ENCODE measurements at places on chromosomes 6 and 20.

GRCh38 chr6:69096681-69097080 lies 461.6 kb downstream of the ADGRB3 start:
- no peak for DNase-seq

DNA sequence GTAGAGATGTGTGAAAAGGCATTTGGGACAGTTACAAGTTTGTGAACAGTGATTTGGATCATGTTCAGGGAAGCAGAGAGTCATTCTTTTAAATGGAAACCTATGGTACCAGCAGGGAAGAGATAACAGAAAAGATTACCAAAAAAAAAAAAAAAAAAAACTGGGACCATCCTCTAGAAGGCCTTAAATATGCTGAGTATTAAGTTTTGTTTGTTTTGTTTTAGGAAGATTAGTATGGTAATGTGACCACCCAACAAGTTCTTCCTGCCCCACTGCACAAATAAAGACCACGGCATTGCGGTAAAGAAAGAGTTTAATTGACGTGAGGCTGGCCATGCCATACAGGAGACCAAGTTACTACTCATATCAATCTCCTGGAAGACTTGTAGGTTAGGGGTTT lies 946.2 kb downstream of the KIF16B start:
- no peak for DNase-seq

DNA sequence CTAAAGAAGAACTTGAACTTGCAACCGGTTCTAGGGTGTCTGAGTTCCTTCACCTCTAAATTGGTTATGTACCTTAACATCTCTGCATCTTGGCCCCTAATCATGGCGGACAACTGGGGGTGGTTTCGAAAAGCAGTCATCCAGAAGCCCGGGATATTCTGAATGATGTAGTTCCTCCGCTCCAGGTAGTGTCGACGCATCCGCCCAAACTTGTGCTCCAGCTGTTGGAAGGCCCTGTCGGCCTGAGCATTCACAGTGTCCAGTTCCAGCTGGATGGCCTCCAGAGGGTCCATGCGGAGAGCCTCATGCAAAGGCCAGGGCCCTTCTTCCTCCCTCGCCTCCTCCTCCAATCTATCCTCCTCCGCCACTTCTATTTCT lies 887 bp downstream of the TSPYL1 start:
- DNase-seq = no peak

GRCh38 chr6:91198588-91199255 lies 611.9 kb upstream of the MAP3K7 start:
- no peak for DNase-seq

GRCh38 chr20:24450624-24451376 lies 18.6 kb upstream of the SYNDIG1 start:
- no peak for DNase-seq

GRCh38 chr20:41786158-41786557 lies 168.0 kb upstream of the CHD6 start:
- DNase-seq = no peak

GRCh38 chr6:122818866-122819265 lies 29.8 kb downstream of the SMPDL3A start:
- no peak for DNase-seq

- DNase-seq = no peak
These were observed 92.3 kb downstream of the CDK19 start for GRCh38 chr6:110723017-110723416.

DNA sequence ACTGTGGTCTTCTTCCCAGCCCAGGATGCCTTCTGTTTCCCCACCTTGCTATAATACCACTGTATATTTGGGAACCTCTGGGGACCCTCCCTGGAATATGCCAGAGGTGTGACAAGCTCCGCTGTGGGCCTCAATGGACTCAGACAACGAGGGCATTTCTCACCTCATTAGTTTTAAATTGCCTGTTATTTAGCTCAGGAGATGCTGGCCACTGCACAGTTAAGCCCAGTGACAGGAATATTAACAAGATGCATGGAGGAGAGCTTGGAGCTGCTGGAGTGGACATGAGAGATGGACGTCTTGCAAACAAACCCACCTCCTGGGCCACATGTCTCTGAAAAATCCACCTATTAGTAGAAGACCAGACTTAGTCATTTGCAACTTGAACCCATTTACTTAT lies 435.2 kb upstream of the CHD6 start:
- no peak for DNase-seq

- no peak for DNase-seq
These were observed 105.8 kb upstream of the RIPOR2 start for GRCh38 chr6:25041485-25042035.

DNA sequence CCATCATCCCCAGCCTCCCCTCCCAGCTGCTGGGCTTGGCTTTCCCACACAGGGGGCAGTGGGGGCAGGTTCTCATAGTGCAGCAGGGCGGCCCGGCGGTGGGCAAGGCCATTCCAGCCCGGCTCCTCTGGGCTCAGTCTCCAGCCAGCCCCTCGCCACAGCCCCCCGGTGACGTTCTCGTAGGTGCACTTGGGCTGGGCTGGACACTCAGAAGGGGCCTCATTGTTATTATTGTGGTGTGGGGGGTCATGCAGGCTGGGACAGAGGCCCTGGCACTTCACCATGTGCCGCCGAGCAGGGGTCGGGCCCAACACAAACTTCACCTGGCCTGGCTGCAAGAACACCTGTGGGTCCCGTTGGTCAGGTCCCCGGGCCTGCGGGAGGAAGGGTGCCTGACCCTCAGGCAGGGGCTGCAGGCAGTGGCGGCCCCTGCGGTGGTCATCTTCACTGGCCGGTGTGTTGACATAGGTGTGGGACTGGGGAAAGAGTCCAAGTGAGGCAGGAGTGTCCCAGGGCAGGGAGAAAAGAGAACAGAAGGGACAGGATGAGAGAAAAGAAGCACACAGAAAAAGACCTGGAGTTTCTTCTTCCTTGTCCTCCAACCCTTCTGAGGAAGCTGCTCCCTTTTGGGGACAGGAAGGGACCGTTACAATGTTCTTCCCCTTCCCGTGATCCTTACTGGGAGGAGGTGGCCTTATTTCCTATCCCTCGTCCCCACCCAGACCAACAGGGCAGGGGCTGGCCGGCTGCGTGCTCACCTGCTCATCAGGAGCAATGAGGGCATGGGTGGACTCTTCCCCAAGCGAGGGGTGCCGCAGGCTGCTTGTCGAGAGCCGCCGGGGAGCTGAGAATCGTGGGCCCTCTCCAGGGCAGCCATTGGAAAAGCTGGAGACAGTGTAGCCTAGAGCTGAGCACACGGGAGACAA lies 8.4 kb downstream of the FRS3 start:
- no peak for DNase-seq

GRCh38 chr6:18763086-18763485 lies 375.9 kb downstream of the RNF144B start:
- DNase-seq = no peak

- DNase-seq = no peak
These were observed 426.3 kb upstream of the NOX3 start for GRCh38 chr6:155881826-155882526.

DNA sequence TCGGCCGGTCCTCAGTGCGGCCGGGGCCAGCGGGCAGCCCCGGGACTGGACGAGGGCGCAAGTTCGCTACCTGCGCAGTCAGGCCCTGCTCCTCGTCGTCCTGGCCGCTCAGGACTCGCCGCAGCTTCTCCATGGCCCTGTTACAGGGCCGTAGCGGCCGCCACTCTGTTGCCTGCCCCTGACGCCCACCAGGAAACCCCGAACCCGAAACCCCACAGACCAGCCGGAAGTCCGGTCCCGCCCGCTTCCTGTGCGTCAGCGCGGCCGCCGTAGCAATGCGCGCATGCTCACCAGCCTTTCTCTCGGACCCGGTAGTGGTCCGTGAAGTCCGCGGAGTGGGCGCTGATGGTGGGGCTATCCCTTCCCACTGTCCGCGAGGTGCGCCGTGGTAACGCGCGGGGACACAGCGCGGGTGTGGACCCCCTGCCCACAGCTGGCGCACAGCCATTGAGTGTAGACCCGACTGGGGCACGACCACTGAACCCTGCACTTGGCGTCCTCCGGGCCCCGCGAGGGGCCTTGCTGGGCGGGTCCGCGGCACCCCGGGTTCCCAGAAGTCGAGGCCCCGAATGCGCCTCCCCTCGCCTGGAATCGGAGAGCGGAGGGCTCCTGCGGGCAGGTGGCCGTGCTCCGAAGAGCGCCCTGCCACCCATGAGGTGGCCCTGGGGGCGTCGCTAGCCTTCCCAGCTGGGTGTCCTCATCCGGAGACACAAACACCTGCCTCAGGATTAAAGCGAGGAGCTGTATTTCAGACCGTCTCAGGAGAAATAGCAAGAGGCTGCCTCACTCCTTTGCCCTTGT lies at the start of gene SFT2D1:
Gene SFT2D1, minus strand, starts transcription at position 197 of the 801 bp plus-strand sequence. Its CDS starts 64 bp downstream, at position 133.
- peak; percentile 66 for DNase-seq

GRCh38 chr6:105608711-105609374 lies 206.0 kb upstream of the PREP start:
- no peak for DNase-seq

DNA sequence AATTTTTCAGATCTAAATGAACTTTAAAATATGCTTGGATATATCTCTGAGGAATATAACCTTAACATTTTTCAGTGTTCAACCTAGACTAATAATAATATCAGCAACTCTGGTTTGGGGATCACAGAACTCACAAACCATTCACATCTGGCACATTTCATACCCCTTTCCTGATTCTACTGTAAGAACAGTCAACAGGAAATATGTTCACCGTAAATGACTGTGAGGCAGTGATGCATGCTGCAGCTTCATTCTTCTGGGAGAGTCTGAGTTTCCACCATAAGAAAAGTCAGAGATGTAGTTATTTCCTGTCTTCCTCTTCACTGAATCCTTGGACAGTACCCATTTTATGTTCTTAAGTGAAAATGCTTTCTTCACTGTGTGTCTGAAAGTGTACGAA lies 134.2 kb upstream of the IFNGR1 start:
- no peak for DNase-seq

DNA sequence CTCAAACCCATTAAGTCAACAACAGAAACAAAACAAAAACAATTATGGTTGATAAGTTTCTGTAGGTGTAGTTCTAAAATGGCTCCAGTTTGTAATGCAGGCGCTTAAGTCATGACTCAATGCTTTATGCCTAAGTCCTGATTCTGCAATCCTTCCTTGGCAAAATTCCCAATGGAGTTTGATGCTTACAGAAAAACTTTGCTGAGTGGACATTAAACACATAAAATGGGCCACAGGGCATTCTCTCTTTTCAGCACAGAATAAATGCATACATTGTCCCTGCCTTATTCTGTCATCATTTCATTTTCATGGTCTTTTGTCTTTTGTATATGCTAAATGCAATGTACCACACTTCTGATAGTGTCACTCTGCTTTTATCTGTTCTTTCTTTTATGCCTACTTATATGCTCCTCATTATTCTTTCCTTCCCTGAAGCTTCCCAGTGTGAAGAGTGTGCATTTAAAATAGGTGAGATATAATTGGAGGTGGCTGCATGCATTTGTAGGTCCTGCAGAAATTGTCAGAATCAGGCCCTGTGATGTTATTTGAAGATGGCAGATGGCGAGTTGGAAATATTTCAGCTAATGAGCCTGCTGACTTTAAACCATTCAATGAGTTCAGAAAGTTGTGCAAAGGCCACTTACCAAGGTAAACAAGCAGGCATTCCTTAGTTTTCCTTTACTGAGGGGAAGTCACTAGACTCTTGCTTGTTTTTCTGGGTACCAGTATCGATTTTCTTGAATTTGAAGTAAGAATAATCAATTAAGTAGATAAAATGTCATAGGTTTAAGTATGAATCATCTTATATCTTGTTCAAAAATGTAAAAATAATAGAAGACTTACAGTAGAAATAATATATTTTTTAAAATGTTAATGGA lies 313.1 kb downstream of the TRDN start:
- no peak for DNase-seq

GRCh38 chr6:73104921-73105320 lies 120.4 kb downstream of the KHDC1L start:
- no peak for DNase-seq

GRCh38 chr20:60102665-60103210 lies 144.5 kb downstream of the CDH26 start:
- no peak for DNase-seq

- DNase-seq = no peak
These were observed 221.5 kb upstream of the DEFB112 start for GRCh38 chr6:50271266-50271665.

- no peak for DNase-seq
These were observed 1008.4 kb downstream of the PHF3 start for GRCh38 chr6:64644024-64644423.

GRCh38 chr6:76707630-76708029 lies 635.2 kb upstream of the IMPG1 start:
- DNase-seq = no peak

DNA sequence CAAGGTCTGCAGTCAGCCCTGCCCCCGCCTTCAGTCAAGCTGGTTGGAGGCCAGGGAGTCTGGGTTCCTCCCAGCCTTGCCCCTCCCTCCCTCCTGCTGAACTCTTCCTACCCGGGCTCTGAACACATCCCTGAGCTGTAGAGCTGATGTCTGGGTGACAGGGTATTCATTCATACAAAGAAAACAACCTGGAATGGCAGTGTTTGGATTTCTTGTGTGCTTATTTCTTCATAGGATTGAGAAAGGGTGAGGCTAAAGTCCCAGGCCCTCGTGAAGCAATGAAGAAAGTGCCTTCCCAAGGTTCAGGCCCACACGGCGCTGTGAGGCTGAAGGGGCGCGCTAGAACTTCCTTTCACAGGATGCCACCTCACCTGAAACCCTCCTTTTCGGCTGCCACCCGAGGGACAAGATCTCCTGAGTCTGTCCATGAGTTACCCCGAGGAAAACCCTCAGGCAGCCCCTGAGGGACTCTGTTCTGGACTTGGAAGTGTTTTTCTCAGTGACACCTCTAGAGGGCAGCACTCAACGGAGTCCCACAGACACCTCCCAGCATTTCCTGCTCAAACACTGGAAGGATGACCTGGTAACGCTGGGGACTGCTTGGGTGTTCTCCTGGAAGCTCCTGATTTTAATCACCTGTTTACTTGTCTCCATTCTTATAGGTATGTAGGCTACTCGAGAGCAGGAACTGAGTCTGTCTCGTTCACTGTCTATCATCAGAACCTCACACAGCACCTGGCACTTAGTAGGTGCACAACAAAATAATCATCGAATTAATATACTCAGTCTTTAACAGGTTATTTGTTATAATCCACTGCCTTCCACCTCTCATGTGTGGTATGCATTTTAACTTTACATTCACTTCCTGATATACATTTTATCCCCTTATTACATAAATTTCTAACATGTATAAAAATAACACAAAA lies 11.8 kb upstream of the GSTA1 start:
- peak; percentile 34 for DNase-seq

GRCh38 chr20:45813006-45813340 lies 529 bp downstream of the UBE2C start:
- no peak for DNase-seq

GRCh38 chr20:58340151-58340550 lies 30.6 kb downstream of the RAB22A start:
- DNase-seq = no peak

All from progenitor cell of endocrine pancreas (in vitro differentiated cells).